Activated effector memory CD4-positive, alpha-beta T cell treated with anti-CD3 and anti-CD28 coated beads, Interleukin-2, amount 50 U/mL, for 16 hours (primary cell): ENCODE measurements at places on chromosomes 1 and 21.
A peak's percentile ranks its signal among the peaks of the same experiment; 100 is the strongest.

- DNase-seq, result no peak
These were observed 40.9 kb downstream of the CLSTN1 start for GRCh38 chr1:9782897-9783296.

GRCh38 chr21:41435706-41436105 is 9.7 kb downstream of the MX1 start:
- peak; percentile 24 for DNase-seq

GRCh38 chr1:243230914-243231313 is 24.2 kb downstream of the CEP170 start:
- no peak for DNase-seq

- no peak for DNase-seq
These were observed 16.9 kb upstream of the COL11A1 start for GRCh38 chr1:103125219-103125618.

GRCh38 chr1:15311880-15312279 is 64.9 kb downstream of the FHAD1 start:
- DNase-seq, result no peak
